ENCODE measurements at places on chromosomes 1 and 21.

DNA sequence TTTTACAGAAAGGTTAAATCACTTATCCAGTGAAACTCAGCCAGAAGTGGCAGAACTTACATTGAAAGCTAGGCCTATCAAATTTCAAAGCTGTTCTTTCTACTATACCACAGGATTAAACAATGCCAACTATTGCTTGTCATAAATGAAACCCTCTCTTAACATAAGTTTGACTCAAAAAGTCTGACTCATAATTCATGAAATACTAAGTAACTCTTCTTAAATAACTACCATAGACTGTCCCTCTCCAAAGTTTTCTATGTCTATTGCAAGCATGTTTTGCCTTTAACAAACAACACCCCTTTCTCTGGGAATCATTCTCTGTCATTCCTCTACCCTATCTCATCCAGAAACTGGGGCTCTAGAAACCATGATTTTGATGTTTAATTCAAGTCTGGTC is 109.5 kb upstream of the UBE2U start:
- DNase-seq, result no peak

DNA sequence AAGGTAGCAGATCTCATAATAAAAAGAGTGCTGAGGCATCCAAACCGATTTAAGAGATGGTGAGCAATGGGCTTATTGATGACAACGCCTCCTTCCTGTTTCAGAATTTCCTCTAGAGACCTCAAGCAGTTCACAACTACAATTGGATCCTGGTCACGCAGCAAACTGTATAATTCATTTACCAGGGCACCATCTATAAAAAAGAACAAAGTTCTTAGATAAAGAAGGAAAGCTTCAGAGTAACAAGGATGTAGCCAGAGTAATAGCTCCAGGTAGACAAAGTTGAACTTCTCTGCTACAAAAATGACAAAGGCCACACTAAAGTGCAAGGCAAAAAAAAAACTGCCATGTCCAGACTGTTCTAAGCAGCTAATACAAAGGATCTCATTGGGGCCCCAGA is 3.4 kb downstream of the AP4B1 start:
- DNase-seq, result no peak

DNA sequence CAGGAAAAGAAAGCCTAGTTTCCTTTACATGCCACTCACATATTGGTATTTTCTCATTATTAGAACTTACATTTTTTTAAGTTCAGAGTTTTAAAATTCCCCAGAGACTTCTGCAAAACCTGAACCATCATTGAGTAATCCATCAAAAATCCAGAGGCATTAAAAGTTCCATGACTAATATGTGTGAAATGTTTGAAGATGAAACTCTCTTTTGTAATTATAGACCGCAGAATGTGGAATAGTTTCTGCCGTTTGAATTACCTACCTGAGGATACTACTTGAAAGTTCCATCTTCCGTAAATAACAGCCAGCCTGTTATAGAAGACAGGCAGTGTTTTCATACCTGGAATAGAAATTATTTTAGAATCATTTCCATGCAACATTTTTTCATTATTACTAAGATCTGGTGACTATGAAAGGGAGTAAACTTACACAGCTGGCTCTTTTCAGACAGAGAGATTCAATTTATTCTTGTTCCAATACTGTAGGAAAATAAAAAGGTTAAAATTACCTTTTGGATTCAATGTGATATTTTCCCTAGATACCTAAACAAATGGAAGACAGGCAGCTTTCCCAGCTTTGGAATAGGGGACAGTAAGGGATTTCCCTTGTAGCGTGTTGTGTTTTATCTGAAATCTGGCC is 131.4 kb downstream of the ST6GALNAC5 start:
- no peak for DNase-seq

- DNase-seq, result no peak
These were observed at the start of gene OR2L3 for GRCh38 chr1:248046536-248046935. OR2L3 (plus strand) TSS chr1:248046836; CDS start chr1:248060682, 13,846 bp downstream.

DNA sequence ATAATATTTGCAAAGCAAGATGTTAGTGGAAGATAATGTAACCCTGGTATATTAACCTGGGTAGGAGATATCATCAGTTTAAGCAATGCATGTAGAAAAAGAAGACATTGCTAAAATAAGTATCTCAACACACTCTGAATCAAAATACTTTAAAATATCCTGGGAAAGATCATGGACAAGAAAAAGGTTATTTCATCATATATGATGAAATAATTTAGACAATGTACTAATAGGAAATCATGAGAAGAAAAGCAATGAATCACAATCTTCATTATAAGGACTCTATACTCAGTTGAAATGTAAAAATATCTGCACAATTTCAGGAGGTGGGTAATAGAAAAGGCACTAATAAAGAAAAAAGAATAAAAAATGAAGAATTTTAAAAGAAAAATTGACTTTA is 158.8 kb downstream of the KCNT2 start:
- DNase-seq, result no peak

DNA sequence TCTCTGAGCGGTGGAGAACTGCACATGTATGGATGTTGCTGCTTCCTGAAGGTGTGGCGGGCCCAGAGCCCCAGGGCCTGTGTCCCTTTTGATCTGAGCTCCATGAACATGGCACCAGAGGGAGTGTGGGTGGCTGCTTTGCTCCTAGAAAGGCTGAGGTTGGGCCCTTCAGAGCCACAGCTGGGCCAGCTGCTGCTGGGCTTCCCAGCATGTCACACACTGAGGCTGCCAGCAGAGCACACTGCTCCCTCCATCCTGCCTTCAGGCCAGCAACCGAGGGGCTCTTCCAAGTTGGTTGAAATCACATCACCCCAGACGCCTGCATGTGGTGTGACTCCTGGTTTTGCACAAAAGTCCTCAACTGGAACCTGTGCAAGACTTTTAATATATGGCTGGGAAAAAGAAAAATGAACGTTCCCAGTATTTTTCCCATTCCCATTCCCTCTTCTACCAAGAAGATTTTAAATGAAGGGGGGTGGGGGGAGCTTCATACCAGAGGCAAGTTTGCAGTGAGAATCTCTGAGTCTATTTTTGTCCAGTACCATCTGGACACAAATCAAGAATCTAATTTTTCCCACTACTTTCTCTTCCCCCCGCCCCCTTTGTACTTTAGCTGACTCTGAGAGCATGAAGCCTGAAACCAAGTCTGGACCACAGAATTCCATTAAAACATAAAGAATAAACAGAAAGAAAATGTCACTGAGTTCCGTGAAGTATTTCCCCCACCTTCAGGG is 26.2 kb upstream of the NGF start:
- DNase-seq, result no peak

GRCh38 chr1:245560316-245560859 is 405.6 kb downstream of the KIF26B start:
- DNase-seq, result no peak

GRCh38 chr1:43986712-43987111 is 4.7 kb upstream of the CCDC24 start:
- no peak for DNase-seq

GRCh38 chr1:154348429-154349076 is 23.2 kb downstream of the ATP8B2 start:
- DNase-seq, result no peak

GRCh38 chr1:199608414-199608813 is 419.1 kb upstream of the NR5A2 start:
- DNase-seq, result no peak

- no peak for DNase-seq
These were observed 42.2 kb downstream of the SPATA17 start for GRCh38 chr1:217673387-217673786.

DNA sequence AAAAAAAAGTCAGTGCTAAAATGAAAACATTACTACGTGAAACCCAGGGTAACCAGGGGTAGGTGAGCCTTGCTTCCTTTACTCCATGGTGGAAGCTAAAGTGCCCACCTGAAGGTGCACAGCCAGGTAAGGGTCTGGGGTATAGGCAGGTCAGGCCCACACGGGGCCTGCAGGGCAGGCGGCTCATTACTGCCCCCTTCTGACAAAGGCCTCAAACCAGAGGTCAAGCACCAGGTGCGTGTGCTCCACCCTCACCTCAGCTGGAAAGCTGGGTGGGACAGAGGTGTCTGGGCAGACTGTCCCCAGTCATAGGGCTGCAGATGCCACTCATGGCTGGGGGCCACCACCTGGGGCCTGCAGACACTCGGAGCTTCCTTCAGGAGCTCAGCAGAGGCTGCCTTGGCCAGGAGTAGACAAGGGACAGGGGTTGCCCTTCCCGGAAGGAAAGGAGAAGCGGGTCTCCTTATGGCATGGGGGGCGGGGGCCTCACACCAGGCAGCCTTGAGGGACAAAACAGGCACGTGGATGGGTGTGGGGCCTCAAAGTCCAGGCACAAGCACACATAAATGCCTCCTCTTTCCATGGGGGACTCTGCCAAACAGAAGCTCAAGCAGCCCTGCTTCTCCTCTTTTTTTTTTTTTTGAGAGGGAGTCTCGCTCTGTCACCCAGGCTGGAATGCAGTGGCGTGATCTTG is 36.2 kb downstream of the ACOT7 start:
- DNase-seq, result no peak
